Activated naive CD8-positive, alpha-beta T cell treated with anti-CD3 and anti-CD28 coated beads, Interleukin-2, amount 50 U/mL, for 16 hours (primary cell): ENCODE measurements at places on chromosomes 12 and 14.

- DNase-seq: no peak
Measured at GRCh38 chr14:106395456-106396050, 869.2 kb downstream of the TMEM121 start.

GRCh38 chr12:25670076-25671055 is 117.3 kb upstream of the LMNTD1 start:
- DNase-seq: no peak

- DNase-seq: no peak
Measured at GRCh38 chr12:62711631-62712241, 223.2 kb downstream of the PPM1H start.

GRCh38 chr14:32809255-32809654 is 129.4 kb upstream of the NPAS3 start:
- no peak for DNase-seq

DNA sequence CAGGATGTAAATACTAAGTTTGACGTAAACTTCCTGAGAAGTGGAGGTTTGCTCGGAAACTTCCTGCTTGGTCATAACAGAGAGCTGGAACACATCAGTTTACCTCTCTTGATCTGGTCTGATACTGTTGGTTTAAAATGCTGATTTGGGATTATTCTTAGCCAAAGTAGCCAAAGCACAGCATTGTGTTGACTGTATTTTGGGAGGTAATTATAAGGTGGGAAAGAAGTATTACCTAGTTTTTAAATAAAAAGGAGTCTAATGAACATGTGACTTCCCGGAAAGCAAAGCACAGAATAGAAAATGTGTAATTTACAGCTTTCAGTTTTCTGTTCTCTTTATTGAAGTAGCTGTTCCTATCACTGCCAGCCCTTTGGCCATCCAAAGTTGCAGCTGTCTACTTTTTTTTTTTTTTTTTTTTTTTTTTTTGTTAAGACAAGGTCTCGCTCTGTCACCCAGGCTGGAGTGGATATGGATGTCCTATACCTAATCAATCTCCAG is 52.2 kb upstream of the SRP54 start:
- DNase-seq: no peak

DNA sequence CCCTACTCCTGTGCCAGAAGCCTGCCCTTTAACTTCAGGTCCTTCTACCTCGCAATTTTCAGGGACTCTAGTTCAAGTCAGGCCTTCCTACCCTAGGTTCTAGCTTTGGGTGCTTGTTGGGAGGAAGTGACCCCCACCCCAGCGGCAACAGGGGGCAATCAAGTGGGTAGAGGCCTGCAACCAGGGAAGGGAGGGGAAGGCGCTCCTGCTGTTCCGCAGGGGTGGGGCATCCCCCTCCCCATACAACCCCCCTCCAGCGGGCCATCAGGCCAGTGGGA is 204 bp upstream of the PRPH start:
- no peak for DNase-seq

DNA sequence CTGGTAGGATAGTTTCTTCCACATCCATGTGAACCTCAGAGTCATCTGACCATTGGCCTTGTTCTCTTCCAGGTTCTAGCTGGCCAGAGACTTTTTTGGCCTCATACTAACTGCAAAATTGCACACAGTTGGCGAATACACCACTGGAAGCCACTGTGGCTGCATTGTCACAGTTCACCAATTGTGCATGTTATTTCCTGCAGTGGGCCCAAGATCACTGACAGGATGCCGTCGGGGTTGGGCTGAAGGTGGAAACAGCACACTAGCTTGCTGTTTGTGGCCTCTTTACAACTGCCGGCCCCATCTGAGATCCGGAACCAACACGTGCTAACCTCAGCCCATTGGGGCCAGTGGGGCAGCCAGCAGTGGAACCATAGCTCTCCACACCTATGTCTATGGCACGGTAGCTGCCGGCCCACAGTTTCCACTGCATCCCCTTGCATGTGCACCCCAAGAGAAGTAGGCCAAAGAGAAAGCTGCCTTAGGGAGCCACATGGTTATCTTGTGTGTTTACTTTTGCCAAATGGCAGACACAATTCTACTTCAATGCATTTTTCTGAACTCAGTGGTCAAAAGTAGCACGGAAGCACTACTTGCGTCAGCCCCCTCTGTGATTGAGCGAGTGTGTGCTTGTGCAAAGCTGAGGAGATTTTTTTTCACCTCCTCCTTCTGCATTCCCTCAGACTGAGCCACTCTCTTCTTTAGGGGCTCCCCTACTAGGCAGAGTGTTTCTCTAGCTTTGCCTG is 464.0 kb downstream of the RAD51B start:
- DNase-seq: no peak

- DNase-seq: no peak
Measured at GRCh38 chr14:21534576-21534975, 8.4 kb upstream of the SALL2 start.

- peak; percentile 11 for DNase-seq
Measured at GRCh38 chr14:20697273-20698017, 8.9 kb downstream of the ANG start.

DNA sequence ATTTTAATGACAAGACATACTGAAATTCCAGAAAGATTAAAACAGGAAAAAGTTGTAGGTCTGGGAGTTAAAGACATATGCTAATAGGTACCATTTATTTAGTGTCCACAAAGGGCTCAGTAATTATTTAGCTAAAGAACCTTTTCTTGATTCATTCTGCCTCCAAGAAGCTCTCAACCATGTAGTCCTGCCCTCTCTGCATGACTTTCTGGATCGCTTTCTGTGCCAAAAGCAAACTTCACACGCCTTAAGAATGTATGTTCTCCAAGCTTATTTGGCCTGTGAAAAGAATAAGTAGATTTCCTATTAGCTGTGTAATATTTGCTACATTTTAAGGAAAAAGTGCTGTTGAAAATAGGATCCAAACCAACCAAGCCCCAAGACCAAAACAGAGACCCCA is 291.7 kb downstream of the C12orf75 start:
- DNase-seq: no peak

DNA sequence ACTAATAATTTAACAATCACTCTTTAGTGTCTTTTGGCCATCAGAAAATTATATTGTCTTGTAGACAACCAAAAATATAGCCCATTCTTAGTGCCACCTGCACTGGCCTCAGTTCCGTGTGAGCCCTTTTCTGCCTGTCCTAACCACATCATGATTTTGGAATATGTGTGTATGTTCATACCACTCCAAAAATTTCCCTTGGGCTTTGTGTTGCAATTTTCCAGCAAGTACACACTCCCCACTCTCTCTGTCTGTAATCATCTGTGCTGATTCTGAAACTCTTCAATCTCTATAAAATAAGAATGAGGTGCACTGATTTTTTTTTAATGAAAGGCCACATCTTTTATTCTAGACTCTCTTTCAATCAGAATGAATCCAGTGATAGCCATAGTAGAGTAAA is 196.0 kb downstream of the PIK3C2G start:
- no peak for DNase-seq

DNA sequence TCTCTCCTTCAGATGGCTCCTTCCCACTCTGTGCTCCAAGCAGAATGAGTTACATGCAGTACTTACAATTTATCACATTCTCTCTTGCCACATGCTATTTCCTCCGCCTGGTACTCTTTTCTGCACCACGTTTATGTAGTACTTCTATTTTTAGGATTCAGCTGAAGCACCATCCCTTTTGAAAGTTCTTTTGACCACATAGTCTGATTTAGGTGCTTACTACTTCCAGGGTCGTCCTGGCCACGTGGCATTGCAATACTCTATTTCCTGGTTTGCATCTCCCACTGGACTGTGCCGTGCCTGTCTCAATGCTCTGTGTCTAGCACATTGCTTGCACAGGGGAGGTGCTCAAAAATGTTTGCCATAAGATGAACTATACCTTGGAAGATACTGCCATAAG is 16.3 kb upstream of the TBC1D30 start:
- no peak for DNase-seq

DNA sequence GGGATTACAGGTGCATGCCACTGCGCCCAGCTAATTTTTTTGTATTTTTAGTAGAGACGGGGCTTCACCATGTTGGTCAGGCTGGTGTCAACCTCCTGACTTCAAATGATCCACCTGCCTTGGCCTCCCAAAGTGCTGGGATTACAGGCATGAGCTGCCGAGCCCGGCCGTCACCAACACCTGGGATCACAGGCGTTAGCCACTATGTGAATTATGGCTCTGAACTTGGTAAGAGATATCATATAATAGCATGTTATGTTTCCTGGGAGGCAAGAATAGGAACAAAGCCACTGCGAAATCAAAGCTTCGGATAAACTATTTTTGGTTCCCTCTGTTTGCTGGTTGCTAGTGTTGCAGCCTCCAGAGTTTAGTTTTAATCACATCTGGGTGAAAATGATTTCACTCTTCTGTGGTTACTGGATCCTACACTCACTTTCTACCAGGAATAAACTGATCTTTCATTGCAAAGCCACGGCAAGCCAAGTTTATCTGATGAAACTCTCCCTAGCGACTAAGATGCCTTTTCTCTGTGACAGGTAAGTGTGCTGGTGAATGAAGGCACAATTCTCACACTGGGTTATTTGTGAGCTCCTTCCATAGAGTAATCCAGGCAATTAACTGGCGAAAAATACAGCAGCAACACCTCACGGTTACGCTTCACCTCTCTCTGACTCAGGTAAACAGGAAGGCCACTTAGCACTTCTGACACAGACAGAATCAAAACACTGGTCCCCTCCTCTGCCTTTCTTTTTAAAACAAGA is 16.7 kb downstream of the SNRNP35 start:
- DNase-seq: no peak

DNA sequence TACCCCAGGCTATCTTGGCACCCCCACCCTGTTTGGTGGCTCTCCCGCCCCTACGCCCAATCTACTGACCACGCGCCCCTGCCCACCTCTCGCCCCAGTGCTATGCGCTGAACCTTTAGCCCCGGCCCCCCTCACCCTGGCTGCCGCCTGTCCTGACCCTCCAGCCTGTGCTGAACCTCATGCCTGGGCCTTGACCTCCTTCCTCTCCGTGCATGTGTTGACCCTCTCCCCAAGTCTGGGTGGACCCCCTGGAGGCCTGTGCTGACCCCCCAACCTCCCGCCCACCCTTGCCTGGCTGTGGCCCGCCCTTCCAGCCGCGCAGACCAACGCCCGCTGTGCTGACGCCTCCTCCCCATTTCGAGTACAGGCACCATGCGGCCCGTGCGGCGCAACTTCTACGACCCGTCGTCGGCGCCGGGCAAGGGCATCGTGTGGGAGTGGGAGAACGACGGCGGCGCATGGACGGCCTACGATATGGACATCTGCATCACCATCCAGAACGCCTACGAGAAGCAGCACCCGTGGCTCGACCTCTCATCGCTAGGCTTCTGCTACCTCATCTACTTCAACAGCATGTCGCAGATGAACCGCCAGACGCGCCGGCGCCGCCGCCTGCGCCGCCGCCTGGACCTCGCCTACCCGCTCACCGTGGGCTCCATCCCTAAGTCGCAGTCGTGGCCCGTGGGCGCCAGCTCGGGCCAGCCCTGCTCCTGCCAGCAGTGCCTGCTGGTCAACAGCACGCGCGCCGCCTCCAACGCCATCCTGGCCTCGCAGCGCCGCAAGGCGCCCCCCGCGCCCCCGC is 20.7 kb downstream of the DTX1 start:
- no peak for DNase-seq

- DNase-seq: no peak
Measured at GRCh38 chr12:121866331-121866730, 7.7 kb upstream of the HPD start.

DNA sequence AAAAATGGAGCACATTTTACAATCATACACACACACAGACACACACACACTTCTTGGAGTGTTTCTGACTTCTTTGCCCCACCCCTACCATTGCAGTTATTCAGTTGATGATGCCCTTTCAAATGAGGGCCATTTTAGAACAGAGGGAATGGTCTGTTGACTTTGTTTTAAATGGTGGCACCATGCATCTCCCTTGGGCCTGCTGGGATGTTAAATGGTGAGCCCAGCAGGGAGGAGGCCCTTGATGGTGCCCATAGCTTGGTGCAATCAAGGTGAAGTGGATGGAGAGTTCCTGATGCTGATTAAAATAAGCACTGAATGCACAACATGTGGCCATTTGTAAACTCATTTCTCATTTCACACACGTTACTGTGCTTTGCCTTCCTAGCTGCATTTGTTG is 13.3 kb downstream of the C12orf75 start:
- DNase-seq: no peak

DNA sequence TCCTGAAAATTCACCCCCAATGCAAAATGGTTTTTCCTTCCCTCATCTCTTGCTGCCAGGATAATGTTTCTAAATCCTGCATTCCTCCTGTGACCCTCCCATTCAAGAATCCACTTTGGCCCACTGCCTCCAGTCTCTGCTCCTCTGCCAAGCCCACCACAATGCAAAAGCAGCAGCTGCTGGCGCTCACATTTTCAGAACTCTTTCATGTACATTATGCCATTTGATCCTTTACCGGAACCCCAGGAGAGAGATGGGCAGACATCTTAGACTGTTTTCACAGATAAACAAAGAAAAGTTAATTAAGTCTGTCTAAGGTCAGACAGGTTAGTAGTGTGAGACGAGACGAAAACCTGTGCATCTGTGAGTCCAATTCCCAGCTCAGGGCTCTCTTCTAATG is 12.9 kb downstream of the LRIG3 start:
- DNase-seq: no peak

GRCh38 chr14:102278631-102278935 is 26.4 kb downstream of the MOK start:
- no peak for DNase-seq

DNA sequence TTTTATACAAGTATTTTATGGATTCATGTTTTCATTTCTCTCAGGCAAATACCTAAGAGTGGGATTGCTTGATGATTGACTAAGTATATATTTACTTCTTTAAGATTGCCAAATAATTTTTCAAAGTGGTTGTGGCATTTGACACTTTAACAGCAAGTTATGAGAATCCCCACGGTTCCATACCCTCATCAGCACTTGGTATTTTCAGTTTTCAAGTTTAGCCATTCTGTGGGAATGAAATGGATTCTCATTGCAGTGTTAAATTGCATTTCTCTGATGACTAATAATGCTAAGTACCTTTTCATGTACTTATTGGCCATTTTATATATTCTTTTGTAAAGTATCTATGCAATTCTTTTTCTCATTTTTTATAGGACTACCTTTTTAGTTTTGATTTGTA is 301.5 kb upstream of the DIO3 start:
- DNase-seq: no peak

GRCh38 chr12:116821291-116821690 is 60.0 kb downstream of the HRK start:
- DNase-seq: no peak

DNA sequence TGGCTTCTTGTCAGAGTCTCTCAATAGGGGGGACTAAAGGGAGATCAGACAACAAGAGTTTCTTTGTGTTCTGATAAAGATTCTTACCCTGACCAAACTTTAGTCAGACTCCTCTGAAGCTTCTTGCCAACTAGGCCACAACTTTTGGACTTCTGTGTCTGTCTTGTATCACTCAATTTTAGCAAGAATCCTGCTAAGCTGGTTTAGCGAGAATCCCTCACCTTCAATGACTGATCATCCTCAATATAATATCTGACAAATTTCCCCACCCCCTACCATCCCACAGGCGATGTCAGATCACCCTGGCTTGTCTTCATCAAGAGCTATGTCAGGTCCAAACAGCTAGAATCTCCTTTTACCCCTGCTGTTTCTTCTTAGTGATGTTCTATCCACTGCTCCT is 215.2 kb downstream of the RASSF9 start:
- DNase-seq: no peak

GRCh38 chr12:117032593-117033381 is 66.4 kb downstream of the TESC start:
- no peak for DNase-seq
